ENCODE measurements at places on chromosomes 12 and 14.

DNA sequence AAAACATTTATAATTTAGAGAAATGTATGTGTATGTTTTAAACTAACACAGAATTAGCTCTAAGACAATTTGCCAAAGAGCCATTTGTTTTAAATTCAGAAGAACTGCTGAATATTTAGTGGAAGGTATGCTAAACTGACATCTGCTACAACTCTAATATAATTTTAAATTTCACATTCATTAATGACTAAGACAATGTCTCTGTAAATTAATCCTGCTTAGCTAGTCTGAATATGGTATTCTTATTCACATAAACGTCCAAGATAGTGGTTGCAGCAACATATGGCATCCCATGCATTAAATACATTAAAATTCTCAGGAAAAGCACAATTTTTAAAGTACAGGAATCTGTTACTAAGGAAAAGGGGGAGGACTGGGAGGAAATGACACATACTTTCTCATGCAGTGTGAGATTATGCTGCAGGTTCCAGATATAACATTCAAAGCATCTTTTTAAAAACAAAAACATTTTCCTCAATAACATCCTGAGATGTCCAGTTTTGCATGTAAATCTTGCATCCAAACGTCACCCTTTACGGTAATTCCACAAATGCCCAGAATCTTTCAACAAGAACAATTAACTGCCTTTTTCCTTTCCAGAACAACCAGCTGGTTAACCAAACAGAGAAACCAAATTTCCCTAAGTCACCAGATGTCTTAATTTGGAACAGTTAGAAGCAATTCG is 26.9 kb downstream of the WDR89 start:
- DNase-seq, result peak; percentile 34

GRCh38 chr14:26217778-26218177 is 380.1 kb downstream of the NOVA1 start:
- no peak for DNase-seq

GRCh38 chr12:80780746-80781145 is 64.0 kb downstream of the MYF5 start:
- no peak for DNase-seq

DNA sequence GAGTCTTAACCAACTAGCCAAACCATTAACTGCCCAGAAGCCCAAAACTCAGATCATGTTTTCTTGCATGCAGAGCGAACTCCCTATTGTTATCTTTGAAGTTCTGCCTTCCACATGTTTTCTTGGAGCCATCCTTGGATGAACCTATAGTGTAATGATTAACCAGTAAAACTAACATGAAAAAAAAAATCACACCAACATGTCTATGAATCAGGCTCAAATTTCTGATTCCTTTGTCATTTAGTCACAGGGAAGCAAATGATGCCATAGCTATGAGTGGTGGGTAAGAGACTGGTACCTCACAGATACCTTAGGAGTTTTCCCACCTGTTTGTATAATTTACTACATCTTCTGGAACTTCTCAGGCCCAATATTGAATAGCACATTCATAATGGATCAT is 70.7 kb downstream of the PTPRO start:
- DNase-seq, result no peak

- no peak for DNase-seq
Observed at GRCh38 chr14:33350366-33350990, 411.8 kb downstream of the NPAS3 start.

DNA sequence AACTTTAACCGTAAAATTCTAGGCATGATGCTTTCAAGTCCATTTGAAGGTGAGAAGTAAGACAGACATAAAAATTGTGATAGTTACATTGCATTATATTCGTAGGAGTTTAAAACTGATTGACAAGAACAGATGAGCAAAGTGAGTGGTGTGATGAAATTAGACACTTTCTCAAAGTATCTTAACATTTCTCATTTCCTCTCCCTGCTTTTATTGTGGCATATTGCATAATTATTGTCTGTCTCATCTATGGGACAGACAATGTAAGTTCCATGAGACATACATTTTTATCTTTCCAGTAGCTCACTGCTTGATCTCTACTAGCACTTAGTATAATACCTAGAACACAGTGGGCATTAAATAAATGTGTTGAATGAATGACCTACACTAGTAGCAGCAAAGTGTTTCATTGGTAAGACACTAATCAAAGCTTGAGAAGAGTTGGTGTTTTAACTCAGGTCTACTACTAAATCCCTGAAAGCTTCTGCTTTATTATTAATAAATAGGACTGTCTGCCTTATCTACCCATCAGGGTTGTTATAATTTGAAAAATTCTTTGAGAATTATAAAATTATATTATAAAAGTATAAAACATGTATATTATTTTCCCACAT is 19.0 kb downstream of the A2M start:
- DNase-seq, result no peak

DNA sequence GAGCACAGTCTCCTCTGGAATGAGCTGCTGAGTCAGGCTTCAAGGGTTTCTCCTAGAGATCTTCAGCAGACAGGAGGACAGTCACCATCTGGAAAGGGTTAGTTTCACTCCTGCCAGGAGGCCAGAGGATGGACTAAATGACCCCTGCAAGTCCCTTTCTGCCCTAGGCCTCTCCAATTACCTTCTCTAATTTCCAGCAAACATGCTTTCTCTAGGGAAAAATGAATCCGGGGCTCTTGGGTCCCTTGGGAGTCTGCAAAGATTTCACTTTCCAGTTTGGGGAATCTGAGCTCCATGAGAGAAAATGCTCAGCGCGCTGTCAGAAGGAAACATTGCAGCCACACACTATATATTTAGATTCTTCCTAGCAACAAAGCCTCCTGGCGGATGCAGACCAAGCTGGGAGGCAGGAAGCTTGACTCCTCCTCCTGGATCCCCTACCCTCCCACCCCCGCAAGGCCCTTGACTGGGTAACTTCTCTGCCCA is 184.4 kb upstream of the CCND2 start:
- DNase-seq, result no peak

GRCh38 chr12:108129017-108129812 is at the start of gene WSCD2:
Gene WSCD2 (plus strand): TSS chr12:108129288. CDS start chr12:108195833, 66,545 bp downstream.
- peak; percentile 41 for DNase-seq

- no peak for DNase-seq
Observed at GRCh38 chr12:109531411-109531810, 41.9 kb downstream of the MMAB start.

DNA sequence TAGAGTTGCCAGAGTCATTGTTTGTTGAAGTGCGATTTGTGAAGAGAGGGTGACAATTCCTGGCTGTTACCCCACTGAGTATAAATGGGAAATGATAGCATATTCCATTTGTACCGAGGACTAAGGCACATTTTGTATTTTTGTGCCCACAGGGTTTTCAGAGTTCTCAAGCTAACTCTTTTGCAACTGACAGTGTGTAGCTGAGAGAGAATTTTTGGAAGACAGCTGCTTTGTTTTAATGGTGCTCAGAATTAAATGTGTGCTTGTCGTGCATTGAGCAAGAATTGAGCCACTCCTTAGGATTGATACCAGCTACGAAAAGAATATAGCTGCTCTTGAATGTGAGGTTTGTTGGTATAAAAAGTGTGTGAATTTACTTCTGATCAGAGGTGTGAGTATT is 21.7 kb downstream of the ANKRD13A start:
- no peak for DNase-seq

DNA sequence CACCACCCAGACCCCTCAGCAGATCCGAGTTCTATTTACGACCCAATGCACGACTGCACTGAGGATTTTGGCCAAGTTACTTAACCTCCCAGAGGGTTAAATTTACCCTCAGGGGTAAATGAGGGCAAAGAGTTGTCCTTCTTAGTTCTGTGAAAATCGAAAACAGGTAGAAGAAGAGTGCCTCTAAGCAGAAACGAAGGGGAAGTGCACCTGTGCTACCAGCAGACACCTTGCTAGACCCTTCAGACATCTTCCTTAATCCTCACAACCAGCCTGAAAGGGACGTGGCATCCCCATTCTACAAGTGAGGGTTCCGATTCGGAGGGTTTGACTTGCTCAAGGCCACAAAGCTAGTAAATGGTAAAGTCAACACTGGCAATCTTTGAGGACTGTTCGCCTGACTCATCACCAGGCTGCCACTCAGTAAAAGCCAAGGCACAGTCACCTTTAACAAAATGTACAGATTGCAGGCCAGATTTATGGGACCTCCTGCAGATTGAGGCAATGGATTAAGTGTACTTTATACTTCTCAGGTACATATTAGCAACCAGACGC is 1.6 kb downstream of the GSG1 start:
- peak; percentile 87 for DNase-seq

DNA sequence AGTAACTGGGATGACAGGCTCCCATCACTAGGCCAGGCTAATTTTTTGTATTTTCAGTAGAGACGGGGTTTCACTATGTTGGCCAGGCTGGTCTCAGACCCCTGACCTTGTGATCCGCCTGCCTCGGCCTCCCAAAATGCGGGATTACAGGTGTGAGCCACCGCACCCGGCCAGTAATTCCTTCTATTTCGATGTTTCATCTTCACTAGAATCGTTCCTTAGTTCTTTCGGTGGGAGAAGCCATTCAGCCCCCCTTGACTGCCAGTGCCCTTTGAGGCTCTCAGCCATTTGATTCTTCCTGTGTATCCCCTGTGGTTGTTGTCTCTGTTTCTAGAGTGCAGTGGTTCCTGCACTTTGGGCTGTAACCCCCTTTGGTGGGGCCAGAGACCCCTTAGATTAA is 174.1 kb downstream of the ETV6 start:
- DNase-seq, result no peak

GRCh38 chr12:66763467-66763866 is 84.6 kb upstream of the GRIP1 start:
- no peak for DNase-seq

DNA sequence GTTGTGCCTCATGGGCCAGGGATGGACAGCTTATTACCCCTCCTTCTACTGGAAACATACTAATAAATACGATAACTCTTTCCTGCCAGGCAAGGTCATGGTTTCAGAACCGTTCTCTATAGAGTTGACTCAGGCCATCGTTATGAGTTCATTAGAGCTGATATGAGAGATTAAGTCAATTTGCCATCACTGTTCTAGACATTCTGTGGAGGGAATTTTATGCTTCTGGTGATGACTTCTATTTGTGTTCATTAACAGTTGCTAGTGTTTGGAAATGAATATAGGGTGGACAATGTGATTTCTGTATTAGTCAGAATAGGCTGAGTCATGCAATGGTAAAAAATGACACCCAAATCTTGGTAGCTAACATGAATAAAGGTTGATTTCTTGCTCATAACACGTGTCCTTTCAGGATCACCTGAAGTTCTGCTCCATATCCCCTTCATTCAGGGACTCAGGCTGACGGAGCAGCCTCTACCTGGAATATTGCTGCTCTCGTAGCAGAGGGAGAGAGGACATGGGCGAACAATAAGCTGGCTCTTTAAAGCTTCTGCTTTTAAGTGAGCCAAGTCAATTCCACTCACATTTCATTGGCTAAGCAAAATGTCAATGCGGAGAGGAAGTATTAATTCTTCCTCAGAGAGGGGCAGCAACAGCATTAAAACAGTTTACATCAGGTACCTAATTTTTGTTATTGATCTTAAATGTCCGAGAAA is 18.5 kb upstream of the TBPL2 start:
- DNase-seq, result peak; percentile 71

GRCh38 chr12:106288494-106289195 is 13.9 kb upstream of the TCP11L2 start:
- peak; percentile 91 for DNase-seq

DNA sequence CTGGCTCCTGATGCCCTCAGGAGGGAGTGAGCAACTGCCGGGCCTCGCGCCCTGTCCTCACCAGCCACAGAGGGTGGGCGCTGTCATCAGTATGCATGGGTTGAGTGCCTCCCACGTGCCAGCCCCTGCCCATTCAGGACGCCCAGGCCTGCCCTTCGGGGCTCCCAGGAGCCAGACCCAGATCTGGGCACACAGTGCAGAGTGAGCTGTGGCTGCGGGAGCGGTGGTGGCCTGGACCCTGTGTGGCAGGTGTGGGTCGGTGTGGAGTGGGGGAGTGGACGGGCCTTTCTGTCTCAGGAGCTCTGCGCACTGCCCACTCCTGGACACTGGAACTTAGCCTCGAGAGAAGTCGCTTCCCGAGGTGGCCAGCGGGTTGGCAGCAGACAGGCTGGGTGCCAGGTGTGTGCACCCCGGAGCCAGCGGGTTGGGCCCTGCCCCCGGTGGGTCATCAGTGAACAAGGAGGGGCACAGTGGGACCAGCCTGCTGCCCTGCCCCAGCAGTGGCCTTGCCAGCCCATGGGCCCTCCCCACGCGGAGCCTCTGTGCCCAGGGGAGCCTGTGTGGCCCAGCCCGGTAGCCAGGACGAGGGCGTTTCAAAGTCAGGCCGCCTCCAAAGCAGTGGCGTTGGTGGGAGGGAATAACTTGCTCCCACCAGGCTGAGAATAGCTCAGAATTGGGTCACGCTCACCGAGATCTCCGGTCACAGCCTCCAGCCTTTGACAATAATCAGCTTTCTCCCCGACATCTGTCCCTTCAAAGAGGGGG is 9.5 kb downstream of the TRMT61A start:
- DNase-seq, result no peak

GRCh38 chr14:64692986-64693809 is 11.0 kb upstream of the PLEKHG3 start:
- no peak for DNase-seq

GRCh38 chr12:76717314-76717713 is 46.6 kb upstream of the ZDHHC17 start:
- DNase-seq, result no peak

DNA sequence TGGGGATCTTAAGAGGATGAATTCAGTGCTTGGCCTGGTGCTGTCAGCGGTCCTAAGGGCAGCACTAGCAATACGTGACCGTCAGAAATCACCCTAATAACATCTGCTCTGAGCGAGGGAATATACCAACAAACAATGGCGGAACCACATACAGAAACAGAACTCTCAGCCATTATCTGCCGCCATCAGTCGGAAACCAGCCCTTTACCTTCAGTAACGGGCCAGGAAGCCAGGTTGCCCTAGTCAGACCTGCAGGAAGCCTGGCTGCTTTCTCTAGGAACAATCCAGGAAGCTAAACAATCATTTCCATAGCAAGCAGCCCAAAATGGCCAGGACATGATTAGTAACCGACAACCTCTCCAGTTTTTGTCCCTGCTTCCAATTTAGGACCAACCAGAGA is 5.6 kb downstream of the CDCA4 start:
- no peak for DNase-seq

DNA sequence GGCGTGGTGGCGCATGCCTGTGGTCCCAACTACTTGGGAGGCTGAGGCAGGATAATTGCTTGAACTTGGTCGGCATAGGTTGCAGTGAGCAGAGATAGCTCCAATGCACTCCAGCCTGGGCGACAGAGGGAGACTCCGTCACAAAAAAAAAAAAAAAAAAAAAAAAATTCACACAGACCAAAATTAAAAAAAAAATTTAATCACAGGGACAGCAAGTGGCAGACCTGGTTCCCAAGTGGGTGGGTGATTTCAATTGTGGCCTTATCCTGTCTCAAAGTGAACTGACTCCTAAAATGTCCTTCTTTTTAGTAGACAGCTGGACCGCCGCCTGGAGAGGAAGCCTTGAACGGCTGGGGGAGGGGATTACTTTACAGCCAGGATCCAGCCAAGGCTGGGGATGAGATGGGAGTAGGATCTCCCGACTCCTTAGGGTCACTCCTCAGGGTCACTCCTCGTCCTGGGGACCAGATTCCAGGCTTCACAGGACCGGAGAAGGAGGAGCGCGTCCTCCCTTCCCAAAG is 1.5 kb upstream of the KCNH3 start:
- DNase-seq, result no peak

- DNase-seq, result no peak
Observed at GRCh38 chr14:20387576-20387975, 25.7 kb downstream of the TEP1 start.

GRCh38 chr12:108424026-108424425 is 84.9 kb upstream of the CMKLR1 start:
- peak; percentile 30 for DNase-seq
